ENCODE measurements at places on chromosomes 7 and 10. TPM values are rescaled to one million over a fixed set of nuclear protein-coding genes. Genes with fewer than 3 reads are reported as not detected.

The GIMAP8 gene
- 67.5 TPM for total RNA-seq

The FAM237B gene
- not detected for total RNA-seq

The EBLN1 gene
- total RNA-seq: not detected

The NPY4R gene
- total RNA-seq: not detected

The PDK4 gene
- total RNA-seq: 2.5 TPM

The CALML5 gene
- total RNA-seq: not detected

The OGDH gene
- total RNA-seq: 81.4 TPM

The PIP gene
- total RNA-seq: not detected

DNA sequence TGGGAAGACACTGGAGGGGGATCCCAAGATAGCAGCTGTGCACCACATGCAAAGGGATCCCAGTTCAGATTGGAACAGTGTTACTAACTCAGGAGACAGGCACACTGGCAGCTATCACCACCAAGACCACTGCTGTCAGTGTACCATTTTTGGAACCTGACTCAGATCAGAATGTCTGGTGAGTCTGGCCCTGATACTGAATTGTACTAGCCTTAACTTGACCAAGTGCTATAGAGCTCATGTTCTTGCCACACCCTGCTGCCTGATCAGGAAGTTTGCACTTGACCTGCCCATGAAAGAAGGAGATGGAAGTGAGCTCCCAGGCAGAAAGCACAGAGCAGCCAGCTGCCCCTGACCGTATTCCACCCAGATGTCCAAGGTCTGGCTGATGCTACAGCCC is 4.8 kb upstream of the PRRT4 start:
- no peak for DNase-seq

- DNase-seq: peak; percentile 90
These were observed 43.8 kb downstream of the EXOC6 start for GRCh38 chr10:92891885-92892690.

DNA sequence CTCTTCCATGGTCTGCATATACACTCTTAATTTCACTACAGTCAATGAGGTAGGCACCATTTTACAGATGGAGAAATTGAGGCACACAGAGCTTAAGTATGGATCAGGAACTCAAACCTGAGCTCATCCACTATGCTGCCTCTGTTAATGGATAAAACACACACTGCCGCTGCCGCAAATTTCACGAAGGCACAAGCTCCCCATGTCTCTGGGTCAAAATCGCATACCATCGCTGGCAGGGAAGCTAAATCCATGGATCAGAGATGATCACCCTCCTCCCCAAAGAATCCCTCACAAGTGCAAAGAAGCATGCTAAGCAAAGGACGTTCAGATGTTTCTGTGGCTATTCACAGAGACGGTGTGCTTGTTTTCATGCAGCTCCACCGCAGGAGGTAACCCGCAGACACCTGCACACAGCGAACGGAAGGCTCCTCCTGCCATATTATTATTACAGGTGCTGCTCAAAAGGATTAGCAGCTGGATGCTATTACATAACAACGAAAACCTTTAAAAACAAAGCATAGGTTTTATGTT is 109.3 kb downstream of the UBE2H start:
- DNase-seq: no peak

- DNase-seq: no peak
These were observed 10.0 kb upstream of the PRPS1L1 start for GRCh38 chr7:18037609-18038008.

GRCh38 chr10:13001041-13001886 is at the start of gene CCDC3:
TSS of gene CCDC3 (minus strand) at chr10:13001713. CDS start at chr10:13001570, 143 bp downstream.
- no peak for DNase-seq
